B cell (primary cell): ENCODE measurements at places on chromosomes 2 and 18.
A peak's percentile ranks its signal among the peaks of the same experiment; 100 is the strongest.

DNA sequence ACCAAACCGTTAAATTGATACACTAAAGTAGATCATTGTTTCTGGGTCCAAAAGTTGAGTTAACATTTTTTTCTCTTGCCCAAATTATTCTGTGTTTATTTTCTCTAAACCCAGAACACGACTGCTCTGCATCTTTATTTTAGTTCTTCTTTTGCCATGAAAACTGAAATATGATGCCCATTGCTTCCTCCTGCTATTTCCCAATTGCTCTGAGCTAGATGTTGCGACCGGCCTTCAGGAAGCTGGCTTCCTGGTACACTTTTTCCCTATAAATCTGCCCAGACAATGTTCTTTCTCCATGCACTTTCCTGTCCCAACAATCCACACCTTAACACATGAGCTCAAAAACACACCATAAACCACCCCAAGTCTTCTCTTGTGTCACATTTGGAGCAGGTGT, 501.4 kb downstream of the FBXO15 start:
- H3K4me3 ChIP-seq = no peak overlapping the region
- DNase-seq = no peak
- H3K4me1 ChIP-seq = no peaks in the 10 kb centered on the region

DNA sequence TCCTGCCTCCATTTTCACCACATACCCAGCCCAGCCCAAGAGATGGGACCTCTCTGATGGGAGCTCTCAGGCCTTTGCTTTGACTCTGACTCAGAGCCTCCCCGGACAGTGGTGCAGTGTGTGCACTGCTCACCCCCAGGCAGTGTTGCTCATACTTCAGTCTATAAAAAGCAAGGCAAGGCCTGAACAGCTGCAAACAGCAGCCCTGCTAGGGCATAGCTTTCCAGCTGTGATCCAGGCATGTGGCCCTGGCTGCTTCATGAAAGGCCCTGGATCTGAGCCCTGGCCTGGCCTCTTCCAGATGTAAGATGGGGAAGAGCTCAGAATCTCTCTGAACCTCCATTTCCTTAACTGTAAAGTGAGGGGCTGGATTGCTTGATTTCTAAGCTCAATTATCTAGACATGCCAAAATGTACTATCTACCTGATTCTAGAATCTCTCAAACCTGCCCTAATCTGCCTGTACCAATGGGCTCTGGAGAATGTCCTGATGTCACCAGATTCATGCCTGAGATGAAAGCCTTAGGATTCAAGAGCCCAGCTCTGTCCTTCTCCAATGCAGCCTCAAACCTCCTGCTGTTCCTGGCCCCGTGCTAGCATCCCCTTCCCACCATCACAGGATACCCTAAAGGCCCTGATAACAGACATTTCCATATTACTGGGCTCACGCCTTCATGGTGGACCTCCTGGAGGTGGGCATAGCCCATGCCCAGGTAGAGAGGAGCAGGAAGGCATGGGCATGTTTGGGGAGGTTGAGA, 206.9 kb downstream of the ARL4C start:
- no peaks in the 10 kb centered on the region for H3K36me3 ChIP-seq
- DNase-seq = no peak
- H3K27ac ChIP-seq = peak overlapping the region; percentile 5
- H3K4me3 ChIP-seq = no peak overlapping the region
- peaks cover 41% of the 10 kb centered on the region for H3K4me1 ChIP-seq
- peaks cover 6% of the 10 kb centered on the region for H3K27me3 ChIP-seq

GRCh38 chr18:24271381-24272228, 126.0 kb downstream of the OSBPL1A start:
- H3K27ac ChIP-seq = no peak overlapping the region
- peaks cover 9% of the 10 kb centered on the region for H3K4me1 ChIP-seq
- H3K4me3 ChIP-seq = peak overlapping the region; percentile 37
- no peaks in the 10 kb centered on the region for H3K36me3 ChIP-seq

- no peak for DNase-seq
- peaks cover 18% of the 10 kb centered on the region for H3K36me3 ChIP-seq
- H3K4me1 ChIP-seq = no peaks in the 10 kb centered on the region
- no peaks in the 10 kb centered on the region for H3K27me3 ChIP-seq
- H3K27ac ChIP-seq = no peak overlapping the region
Observed at GRCh38 chr2:10783421-10783820, 29.2 kb downstream of the PDIA6 start.

- no peak for DNase-seq
- no peak overlapping the region for H3K27ac ChIP-seq
- no peaks in the 10 kb centered on the region for H3K27me3 ChIP-seq
- H3K4me1 ChIP-seq = no peaks in the 10 kb centered on the region
Observed at GRCh38 chr2:227772197-227772661, 26.5 kb downstream of the SCYGR8 start.

- peaks cover 5% of the 10 kb centered on the region for H3K27me3 ChIP-seq
- no peak for DNase-seq
- no peaks in the 10 kb centered on the region for H3K36me3 ChIP-seq
- no peak overlapping the region for H3K4me3 ChIP-seq
- H3K27ac ChIP-seq = no peak overlapping the region
Observed at GRCh38 chr2:126495189-126495588, 160.8 kb upstream of the GYPC start.

- no peak overlapping the region for H3K4me3 ChIP-seq
- H3K27ac ChIP-seq = no peak overlapping the region
- H3K36me3 ChIP-seq = no peaks in the 10 kb centered on the region
- no peak for DNase-seq
Observed at GRCh38 chr2:44974064-44974715, 32.7 kb downstream of the SIX3 start.

DNA sequence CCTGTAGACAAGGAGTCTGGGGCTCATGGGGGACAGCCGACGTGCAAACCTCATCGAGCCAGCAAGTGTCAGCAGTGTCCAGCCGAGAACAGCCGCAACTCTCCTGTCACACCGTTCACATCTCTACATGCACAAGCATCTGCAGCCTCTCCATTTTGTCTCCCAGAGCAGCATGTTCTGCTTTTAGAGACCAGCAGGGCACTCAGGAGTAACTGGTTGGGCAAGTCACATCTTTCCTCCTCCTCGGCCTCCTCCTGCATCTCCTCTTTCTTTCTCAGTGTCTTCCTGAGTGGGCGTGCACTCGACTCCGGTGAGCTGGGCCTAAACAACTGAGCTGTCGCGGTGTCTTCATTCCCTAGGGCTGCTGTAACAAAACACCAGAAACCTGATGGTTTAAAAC, 249.9 kb downstream of the SH3BP4 start:
- no peak overlapping the region for H3K27ac ChIP-seq
- DNase-seq = no peak
- no peaks in the 10 kb centered on the region for H3K4me1 ChIP-seq
- H3K36me3 ChIP-seq = no peaks in the 10 kb centered on the region
- H3K4me3 ChIP-seq = no peak overlapping the region

GRCh38 chr18:14937271-14937670, 189.3 kb downstream of the ANKRD30B start:
- no peaks in the 10 kb centered on the region for H3K4me1 ChIP-seq
- H3K36me3 ChIP-seq = no peaks in the 10 kb centered on the region
- H3K4me3 ChIP-seq = no peak overlapping the region
- H3K27me3 ChIP-seq = no peaks in the 10 kb centered on the region
- DNase-seq = no peak
